ENCODE measurements at places on chromosomes 2 and 18.

DNA sequence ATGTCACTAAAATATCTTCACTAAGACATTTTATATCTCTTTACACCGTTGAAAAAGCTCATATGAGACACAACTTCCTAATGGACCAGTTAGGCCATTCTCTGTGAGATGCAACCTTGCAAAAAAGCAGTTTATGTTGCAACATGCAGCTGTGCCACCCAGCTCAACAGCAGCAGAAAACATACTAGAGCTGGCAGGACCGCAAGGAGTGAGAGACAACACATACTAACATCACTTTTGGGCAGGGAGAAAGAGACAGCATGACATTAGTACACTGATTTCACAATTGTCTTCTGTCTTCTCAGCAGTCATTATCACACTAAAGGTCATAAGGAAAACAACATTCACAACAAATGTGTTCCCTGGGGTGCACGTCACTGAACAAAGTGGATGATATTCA is 122.9 kb downstream of the EPB41L3 start:
- no peak for DNase-seq

DNA sequence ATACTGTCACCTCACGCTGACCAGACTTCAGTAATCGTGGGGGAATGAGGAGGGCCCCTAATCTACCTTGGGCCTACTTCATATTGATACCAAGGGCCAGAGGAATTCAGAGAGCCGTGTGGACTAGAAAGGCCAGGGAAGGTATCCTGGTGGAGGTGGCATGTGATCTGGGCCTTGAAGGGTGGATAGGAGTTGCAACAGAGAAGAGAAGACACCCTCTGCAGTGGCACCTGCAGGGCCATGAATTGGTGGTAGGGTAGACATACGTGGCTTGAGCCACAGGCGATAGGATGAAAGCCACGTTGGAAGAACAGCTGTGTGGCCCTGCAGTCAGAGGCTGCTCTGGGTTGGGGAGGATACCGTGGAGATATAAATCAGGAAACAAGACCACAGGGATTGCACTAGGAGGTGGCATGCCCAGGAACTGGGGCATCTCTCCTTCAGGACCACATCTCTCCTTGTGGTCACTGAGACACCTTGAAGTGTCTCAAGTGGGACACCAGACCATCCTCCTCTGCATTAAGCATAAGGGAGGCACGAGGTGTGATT is 141.4 kb downstream of the CYP26B1 start:
- DNase-seq, result no peak

DNA sequence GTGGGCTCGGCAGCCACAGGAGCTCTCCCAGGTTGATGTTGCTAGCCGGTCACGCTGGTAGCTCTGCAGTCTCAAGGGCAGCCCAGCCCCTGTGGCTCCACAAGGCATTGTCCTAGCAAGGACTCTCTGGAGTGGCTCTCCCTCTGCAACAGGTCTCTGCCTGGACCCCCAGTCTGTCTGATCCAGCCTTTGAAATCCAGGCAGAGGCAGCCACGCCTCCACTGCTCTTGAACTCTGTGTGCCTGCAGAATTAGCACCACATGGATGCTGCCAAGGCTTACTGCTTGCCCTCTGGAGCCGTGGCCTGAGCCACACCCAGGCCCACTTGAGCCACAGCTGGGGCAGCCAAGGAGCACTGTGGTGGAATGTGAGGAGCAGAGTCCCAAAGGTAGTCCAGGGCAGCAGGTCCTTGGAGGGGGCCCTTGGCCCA is 43.0 kb upstream of the FAHD2A start:
- DNase-seq, result no peak

GRCh38 chr18:76203552-76203951 is 291.5 kb downstream of the ZNF516 start:
- no peak for DNase-seq

DNA sequence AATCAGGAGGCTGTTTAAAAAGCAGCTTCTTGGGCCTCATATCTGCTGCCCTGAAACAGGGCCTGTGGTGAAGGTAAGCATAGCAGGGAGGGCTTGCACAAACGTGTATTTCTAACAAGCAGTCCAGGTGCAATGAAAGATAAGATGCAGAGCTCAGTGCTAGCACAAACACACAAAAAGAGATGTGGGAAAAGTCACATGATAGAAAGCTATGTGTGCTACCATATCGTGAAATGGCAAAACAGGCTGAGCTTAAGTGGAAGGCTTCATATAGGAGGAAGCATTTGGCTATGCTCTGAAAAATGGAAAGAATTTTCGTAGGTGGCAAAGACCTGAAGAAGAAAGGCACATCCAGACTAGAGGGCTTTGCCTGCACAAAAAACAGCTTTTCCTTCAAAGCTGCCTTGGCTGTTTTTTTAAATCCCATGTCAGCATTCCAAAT is 10.2 kb downstream of the RSAD2 start:
- DNase-seq, result no peak

DNA sequence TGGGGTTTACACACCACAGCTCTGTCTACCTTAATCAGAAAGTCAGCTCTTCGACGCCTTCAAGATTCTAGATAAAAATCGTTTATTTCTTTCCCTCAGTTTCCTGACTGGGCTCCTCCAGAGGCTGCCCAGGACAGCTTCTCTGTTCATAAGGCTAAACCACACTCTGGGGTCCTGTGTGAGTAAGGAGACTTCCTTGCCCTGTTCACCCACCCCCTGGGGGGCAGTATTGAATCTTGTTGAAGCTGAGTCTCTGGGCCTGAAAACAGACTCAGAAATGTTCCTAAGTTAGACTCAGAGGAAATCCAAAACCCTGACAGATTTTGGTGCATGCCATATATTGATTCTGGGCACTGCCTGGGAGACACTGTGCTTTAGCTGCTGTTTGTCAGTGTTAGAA is 43.0 kb downstream of the G6PC2 start:
- no peak for DNase-seq
